ENCODE measurements at places on chromosomes 7 and 10.

DNA sequence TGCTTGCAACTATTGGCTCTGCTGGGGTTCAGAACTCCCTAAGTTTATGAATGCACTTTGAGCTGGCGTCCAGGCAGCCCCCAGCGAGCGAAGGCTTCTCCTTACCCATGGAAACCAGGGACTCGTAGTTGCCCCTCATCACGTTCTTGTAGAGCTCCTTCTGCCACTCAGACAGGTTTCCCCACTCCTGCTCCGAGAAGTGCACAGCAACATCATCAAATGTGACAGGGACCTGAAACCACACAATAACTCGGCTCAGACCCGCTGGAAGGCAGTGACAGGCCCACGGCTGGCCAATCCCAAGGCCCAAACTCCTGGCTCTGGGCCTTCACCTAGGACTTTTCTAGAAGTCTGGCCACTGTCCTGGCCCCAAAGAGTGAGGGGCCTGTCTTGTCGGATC is 6.9 kb downstream of the ZNF777 start:
- DNase-seq: no peak

DNA sequence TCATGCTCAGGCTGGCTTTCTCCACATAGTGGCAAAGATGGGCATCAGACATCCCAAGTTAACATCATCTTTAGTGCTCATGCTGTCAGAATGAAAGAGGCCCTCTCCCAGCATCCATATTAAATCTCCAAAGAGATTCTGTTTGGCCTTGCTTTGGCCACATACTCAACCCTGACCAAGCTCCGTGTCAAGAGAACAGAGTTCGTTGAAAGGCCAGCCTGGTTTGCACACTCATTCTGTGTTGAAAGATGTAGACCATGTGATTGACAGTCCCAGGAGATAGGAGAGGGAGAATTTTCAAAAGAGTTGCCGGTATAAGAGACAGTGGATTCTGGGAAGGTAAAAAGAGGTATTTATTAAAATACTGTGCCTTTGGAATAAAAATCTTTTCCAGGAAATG is 19.7 kb downstream of the MET start:
- no peak for DNase-seq

GRCh38 chr10:48232717-48233447 is 41.6 kb downstream of the FRMPD2 start:
- DNase-seq: no peak

DNA sequence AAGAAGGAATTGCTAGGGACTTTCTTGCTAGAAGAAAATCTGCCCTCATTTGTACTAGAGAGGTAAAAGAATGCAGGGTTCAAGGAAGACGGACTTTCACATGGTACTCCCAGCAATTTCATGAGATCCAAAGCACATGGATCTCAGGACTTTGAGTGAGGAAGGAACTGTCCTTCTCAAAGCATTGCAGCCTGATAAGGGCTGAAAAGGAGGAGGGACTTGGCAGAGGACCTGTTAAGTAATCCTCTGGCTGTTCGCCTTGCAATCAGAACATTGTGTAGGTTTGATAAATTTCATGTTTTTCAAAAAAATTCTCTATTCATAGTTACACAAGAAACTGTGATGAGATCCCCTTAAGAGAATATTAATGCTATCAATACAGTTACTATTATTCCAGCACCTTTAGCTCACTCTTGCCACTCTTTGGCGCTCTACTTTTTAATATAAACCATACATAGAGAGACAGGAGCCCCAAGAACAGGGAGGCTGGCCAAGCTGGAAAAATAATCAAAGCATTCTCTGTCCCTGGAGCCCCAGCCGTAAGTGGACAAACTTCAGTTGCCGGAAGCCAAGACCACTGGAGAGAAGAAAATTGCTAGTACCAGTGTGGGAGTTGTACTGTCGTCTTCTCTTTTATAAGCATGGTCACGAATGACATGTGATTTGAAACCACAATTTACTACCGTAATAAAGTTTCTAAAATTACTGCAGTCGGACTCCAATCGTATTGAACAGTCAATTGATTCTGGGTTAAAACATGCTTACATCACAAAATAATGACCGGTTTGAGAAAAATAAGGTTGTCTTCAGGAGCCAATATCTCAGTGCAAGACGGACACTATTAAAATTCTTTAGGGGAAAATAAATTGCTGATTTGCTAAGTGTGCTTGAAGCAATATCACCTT is 424.4 kb downstream of the SDK1 start:
- no peak for DNase-seq

DNA sequence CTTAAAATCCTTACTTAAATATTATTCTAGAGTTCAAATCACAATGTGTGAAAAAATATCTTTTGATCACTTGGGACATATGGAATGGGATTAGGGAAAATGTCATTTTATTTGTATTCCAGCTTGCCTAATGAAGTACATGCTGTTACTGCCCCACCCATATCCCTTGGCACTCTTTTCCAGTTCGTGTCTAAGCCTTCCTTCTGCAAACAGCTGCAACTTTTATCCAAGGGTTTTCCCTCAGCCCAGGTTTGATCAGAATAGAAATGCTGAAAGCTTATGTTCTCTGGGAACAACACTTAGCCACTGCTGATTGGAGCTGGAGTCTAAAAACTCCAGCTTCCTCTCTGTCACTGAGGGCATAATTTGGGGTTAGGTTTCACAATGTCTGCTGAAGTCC is 214.1 kb upstream of the FAM3C start:
- no peak for DNase-seq

GRCh38 chr10:58431903-58432302 is 46.7 kb downstream of the TFAM start:
- no peak for DNase-seq

DNA sequence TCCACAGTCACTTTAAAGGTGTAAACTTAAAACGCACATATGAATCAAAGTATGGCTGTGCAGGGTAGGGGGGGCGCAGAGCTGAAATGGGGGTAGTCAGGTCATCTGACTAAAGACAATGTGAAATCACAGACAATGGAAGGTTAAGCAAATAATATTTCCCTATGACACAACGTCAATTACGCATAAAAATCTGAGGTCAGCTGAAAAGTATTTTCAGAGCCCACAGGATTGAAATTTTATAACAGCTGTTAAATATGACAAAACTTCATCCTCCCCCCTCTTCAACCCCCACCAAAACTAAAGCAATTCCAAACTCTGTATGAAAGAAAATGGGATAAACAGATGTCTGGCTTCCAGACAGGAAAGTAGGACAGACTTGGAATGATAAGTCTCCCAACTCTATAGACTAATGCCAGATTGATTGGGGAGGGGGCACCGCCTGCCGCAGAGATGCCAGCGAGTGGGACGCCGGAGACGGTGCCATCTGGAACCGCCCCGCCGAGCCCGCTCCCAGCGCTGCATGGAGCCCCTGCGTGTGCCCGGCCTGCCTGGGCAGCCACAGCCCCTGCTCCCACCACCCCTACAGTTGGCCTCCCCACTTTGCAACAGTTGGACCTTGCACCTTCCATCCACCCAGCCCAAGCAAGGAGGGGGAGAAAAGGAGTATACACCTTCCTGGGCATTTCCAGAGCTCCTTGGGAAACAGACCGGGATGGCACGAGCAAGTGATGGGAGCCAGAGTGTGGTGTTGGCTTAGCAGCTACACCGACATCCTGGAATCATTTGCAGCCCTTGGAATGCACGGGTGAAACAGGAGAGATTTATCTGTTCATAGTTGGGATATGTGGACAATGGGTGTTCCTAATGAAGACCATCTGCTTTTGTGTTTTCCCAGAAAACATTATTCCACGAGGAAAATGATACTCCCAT is 10.7 kb downstream of the EBF3 start:
- no peak for DNase-seq

Measured in memory B cell (primary cell).